ENCODE measurements at places on chromosomes 13 and 19. TPM values are rescaled to one million over a fixed set of nuclear protein-coding genes. Genes with fewer than 3 reads are reported as not detected.

DNA sequence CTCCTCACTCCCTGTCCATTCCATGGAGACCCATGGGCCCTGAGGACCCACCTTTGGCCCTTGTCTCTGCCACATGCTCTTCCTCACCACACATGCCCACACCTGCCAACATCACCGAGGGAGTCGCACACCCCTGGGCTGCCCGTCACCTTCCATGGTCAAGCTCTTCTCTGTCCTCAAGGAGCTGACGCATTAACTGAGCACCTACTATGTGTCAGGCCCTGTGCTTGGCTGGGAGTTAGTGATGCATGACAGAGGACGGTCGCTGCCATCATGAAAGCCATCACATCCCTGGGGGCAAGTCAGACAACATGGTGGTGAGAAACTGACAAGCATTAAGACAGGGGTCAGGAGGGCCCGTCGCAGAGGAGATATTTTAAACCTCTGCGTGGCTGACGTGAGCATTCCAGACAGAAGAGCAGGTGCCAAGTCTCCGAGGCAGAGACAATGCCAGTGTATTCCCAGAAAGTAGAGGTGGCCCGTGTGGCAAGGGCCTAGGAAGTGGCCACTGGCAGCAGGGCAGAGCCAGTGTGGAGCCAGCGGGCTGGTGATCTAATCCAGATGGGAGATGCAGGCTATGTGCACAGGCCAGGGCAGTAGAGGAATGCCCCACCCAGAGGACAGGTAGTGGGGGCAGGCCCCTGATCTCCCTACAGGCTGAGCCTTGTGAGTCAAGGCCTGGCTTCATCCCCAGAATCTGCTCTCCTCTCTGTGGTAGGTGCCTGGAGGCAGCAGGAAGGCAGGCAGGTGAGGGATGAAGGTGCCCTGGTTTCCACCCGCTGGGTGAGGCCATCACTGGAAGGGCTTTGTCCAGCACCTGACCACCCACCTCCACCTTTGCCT is 21.2 kb downstream of the ELAVL1 start:
- no peaks in the 10 kb centered on the region for H3K27me3 ChIP-seq
- no peak for DNase-seq
- no peak overlapping the region for H3K27ac ChIP-seq

Gene ZNF850
- total RNA-seq = 1.2 TPM

DNA sequence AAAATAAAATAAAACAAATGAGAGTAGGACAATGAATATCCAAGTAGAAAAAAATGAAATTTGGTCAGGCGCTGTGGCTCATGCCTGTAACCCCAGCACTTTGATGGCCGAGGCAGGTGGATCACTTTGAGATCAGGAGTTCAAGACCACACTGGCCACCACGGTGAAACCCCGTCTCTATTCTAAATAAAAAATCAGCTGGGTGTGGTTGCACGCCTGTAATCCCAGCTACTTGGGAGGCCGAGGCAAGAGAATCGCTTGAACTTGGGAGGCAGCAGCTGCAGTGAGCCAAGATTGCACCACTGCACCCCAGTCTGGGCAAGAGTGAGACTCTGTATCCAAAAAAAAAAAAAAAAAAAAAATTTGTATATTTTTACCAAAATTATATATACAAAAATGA is 18.2 kb upstream of the ZMYM5 start:
- no peak for DNase-seq
- H3K27ac ChIP-seq = no peak overlapping the region
- H3K4me3 ChIP-seq = no peak overlapping the region
- H3K4me1 ChIP-seq = no peaks in the 10 kb centered on the region
- H3K36me3 ChIP-seq = no peaks in the 10 kb centered on the region
- H3K27me3 ChIP-seq = no peaks in the 10 kb centered on the region

Gene ZNF616
- 5.8 TPM for total RNA-seq

Gene SLC5A5
- total RNA-seq = not detected

DNA sequence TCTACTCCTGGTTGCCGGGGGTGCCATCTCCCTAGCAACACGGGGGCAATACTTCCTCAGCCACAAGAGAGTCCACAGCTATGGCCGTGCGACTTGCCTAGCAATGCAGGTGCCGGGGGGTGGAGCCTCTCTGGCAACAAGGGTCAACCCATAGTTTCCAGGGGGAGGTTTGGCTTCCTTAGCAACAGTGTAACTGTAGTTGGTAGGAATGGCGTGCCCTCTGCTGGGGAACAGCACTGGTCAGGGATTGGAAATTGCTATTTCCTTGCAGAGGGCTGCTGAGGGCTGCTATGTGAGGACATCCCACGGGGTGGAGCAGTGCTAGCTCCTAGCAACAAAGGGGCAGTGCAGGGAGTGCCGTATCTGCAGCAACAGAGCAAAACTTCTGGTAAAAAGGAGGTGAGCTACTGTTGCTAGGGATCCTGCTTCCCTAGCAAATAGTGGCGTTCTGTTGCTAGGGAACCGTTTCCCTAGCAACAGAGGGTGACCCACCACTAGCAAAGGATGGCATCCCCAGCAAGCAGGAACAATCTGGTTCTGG is 7.0 kb upstream of the TMC4 start:
- H3K36me3 ChIP-seq = peaks cover 16% of the 10 kb centered on the region
- no peak overlapping the region for H3K4me3 ChIP-seq
- H3K27ac ChIP-seq = no peak overlapping the region
- no peaks in the 10 kb centered on the region for H3K27me3 ChIP-seq
- peak; percentile 39 for DNase-seq
- H3K4me1 ChIP-seq = no peaks in the 10 kb centered on the region

DNA sequence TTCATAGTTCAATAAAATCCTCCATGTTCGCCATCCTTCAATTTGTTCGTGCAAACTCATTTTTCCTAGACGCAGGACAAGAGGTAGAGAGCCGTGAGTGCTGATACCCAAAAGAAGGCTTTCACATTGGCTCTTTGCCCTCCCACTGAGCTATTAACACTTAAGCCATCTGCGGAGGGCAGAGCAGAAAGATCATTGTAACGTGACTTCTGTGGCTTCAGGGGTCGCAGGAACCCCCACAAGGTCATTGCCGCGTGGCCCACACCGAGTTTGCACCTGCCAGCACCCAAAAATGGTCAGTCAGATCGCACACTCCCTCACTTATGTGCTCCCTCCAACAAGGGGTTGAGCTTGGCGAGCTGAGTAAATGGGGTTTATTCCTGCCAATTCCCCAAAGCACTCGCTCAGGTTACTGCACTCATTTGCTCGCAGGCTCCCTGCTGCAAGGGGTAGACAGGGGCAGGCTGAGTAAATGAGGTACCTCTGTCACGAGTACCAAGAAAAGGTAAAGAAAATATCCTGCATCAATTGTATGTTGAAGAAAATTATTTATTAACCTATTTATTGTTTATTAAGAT is 144.1 kb downstream of the PRR20E start:
- H3K4me3 ChIP-seq = no peak overlapping the region
- no peak for DNase-seq
- no peaks in the 10 kb centered on the region for H3K4me1 ChIP-seq
- H3K27ac ChIP-seq = no peak overlapping the region
- no peaks in the 10 kb centered on the region for H3K27me3 ChIP-seq

DNA sequence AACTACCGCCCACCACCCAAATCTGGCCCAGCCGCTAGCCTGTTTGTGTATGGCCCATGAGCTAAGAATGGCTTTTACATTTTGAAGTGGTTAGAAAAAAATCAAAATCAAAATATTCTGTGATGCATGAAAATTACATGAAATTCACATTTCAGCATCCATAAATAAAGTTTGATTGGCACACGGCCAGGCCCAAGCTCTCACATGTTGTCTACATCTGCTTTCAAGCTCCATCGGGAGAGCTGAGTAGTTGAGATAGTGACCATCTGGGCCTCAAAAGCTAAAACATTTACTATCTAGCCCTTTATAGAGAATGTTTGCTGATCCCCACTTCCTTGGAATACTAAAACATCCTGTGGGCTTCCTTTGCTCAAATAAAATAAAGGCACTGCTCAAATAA is 14.5 kb downstream of the RFX2 start:
- no peak for DNase-seq
- no peak overlapping the region for H3K27ac ChIP-seq
- no peaks in the 10 kb centered on the region for H3K27me3 ChIP-seq

DNA sequence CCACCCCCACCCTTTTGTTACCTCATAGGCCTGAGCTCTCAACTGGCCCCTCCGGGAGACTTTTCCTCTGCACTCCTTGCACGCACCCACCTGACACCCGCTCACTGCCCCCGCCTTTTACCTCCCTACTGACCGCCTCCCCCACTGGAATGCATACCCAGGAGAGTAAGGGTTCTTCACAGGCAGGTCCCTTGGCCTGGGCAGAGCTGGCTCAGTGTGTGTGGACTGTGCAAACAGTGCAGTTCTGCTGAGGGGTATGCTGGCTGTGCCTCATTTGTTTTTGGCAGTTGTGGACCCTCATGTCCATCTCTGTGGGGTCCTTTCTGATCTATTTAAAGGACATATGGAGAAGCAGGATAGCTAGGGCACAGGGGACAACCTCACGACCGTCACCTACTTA is 5.0 kb downstream of the ZSCAN18 start:
- no peaks in the 10 kb centered on the region for H3K36me3 ChIP-seq
- no peak overlapping the region for H3K4me3 ChIP-seq
- H3K27me3 ChIP-seq = no peaks in the 10 kb centered on the region
- no peak overlapping the region for H3K27ac ChIP-seq

DNA sequence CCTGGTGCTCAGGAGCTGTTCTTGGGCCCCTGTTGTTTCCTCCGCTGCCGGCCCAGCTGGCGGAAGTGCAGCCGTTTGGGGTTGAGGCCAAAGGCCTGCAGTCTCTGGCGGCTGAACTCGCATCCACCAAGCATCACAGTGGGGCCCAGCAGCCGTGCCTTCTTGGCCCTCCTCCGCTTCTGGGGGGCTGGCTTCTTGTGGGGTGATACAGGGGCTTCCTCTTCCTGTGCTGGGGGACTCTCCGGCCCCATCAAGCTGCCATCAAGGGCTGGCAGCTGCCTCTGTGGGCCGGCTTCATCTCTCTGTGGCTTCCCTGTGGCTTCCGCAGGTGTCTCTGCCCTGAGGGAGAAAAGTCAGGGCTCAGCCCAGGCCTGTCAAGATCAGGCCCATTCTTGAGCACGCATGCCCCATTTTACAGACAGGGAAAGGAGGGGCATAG is 10.3 kb downstream of the ATG4D start:
- no peaks in the 10 kb centered on the region for H3K4me1 ChIP-seq
- no peak overlapping the region for H3K27ac ChIP-seq
- no peak for DNase-seq
- H3K27me3 ChIP-seq = no peaks in the 10 kb centered on the region
- H3K4me3 ChIP-seq = no peak overlapping the region
- peaks cover 13% of the 10 kb centered on the region for H3K36me3 ChIP-seq

Gene MIA
- not detected for total RNA-seq

Gene ZSCAN4
- not detected for total RNA-seq

Gene SMIM44
- not detected for total RNA-seq

DNA sequence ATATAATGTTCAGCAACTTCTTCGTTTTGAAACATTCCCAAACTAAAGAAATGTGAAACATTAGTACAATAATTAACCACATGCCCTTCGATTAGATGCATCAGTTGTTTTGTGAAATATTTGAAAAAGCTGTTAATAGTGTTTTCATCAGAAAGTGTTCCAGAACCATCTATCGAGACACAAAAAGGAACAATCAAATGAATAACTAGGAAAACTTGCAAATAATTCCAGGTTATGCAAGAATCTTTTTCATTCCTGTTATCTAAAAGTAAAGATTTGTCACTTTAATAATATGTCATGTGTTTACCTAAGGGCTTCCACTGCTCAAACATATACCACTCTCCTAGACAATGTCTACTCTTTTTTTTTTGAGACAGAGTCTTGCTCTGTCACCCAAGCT is 904.2 kb upstream of the MIR17HG start:
- no peaks in the 10 kb centered on the region for H3K27me3 ChIP-seq
- no peak overlapping the region for H3K27ac ChIP-seq
- peaks cover 62% of the 10 kb centered on the region for H3K4me1 ChIP-seq
- DNase-seq = no peak
- H3K36me3 ChIP-seq = no peaks in the 10 kb centered on the region

Gene CEACAM8
- total RNA-seq = not detected

Gene DNAAF3
- total RNA-seq = 0.25 TPM

- no peaks in the 10 kb centered on the region for H3K27me3 ChIP-seq
- no peak for DNase-seq
- H3K36me3 ChIP-seq = no peaks in the 10 kb centered on the region
- H3K4me3 ChIP-seq = no peak overlapping the region
Observed at GRCh38 chr13:99864627-99864990, 107.0 kb downstream of the ZIC5 start.

- no peaks in the 10 kb centered on the region for H3K27me3 ChIP-seq
- DNase-seq = no peak
- H3K27ac ChIP-seq = no peak overlapping the region
- no peaks in the 10 kb centered on the region for H3K4me1 ChIP-seq
Observed at GRCh38 chr13:29050719-29051118, 230.6 kb downstream of the MTUS2 start.

GRCh38 chr19:30441011-30441410 is 68.8 kb downstream of the ZNF536 start:
- no peaks in the 10 kb centered on the region for H3K36me3 ChIP-seq
- no peaks in the 10 kb centered on the region for H3K27me3 ChIP-seq
- H3K4me3 ChIP-seq = no peak overlapping the region

Gene WDR87
- total RNA-seq = not detected

Gene IL11
- 12.8 TPM for total RNA-seq

Gene ZNF613
- total RNA-seq = 3.7 TPM

Gene CEACAM4
- total RNA-seq = not detected

DNA sequence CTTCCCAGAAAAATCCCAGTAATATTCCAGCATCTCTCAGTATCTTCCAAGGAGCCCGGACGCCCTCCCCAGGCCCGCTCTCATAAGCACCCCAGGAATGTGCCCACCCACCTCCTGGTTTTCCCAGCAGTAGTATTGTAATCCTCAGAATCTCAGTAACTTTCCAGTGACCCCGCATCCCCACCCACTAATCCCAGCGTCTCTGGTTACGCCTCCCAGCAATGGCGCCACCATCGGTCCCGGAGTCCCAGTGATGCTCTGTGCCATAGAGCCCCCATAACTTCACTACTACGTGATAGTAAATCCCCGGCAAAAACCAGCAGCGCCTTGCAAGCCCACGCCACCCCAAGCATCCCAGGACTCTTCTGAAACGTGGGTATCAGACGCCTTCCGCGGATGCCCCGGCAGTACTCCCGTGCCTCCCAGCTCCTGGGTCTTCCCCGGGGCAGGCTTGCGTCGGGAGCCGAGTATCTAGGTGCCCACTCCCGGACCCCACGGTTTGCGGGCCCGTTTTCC is 928 bp upstream of the PNPLA6 start:
- H3K27ac ChIP-seq = peak overlapping the region; percentile 62
- peak overlapping the region; percentile 94 for H3K4me3 ChIP-seq
- no peaks in the 10 kb centered on the region for H3K27me3 ChIP-seq
- peaks cover 6% of the 10 kb centered on the region for H3K36me3 ChIP-seq
- no peaks in the 10 kb centered on the region for H3K4me1 ChIP-seq
- peak; percentile 86 for DNase-seq

GRCh38 chr19:53193535-53194222 is 521 bp upstream of the ZNF665 start:
- peak overlapping the region; percentile 98 for H3K4me3 ChIP-seq
- H3K36me3 ChIP-seq = no peaks in the 10 kb centered on the region
- no peaks in the 10 kb centered on the region for H3K27me3 ChIP-seq
- no peak overlapping the region for H3K27ac ChIP-seq

Gene KIR2DL1
- not detected for total RNA-seq
